ENCODE measurements at places on chromosomes 5 and 9.

DNA sequence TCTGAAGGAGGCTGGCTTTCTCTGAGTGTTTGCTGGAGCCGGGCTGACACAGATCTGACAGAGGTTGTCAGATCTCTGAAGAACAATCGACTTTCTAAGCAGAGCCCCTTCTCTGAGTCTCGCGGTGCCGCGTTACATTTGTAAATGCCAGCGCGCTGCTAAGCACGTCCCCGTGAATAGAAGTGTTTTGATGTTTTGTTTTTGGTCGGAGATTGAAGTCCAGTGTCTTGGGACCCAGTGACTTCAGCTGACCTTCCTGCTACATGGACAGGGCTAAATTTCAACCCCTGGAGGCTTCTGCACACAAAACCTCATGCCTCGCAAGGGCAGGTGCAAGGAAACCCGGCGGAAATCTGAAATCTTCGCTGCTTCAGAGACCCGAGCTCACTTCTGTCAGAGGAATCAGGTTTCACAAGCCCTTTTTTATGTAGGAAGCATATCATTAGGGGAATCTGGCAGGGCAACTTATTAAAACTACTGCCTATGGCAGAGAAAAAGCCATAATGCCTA lies 27.2 kb downstream of the NEUROG1 start:
- DNase-seq: no peak

GRCh38 chr5:74105126-74105780 lies 479.3 kb downstream of the ARHGEF28 start:
- DNase-seq: no peak

DNA sequence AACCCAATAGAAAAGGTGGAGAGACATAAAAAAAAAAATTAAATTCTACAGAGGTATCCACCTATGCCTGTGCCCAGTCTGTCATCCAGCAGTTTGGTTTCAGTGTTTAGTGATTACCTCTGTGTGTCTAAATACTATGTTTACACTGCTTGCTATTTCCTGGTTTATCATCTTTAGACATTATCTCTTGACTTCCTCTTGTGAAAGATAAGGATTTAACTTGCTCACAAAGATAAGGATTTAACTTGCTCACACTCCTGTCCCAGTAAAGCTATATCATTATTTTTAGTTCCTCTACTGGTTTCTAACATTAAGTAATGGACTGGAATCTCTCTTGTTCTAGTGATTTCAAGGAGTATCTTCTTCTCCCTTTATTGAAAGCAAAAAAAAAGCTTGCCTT lies 53.9 kb upstream of the ZFR start:
- no peak for DNase-seq

- no peak for DNase-seq
Observed at GRCh38 chr9:99184110-99184474, 37.6 kb downstream of the ALG2 start.

DNA sequence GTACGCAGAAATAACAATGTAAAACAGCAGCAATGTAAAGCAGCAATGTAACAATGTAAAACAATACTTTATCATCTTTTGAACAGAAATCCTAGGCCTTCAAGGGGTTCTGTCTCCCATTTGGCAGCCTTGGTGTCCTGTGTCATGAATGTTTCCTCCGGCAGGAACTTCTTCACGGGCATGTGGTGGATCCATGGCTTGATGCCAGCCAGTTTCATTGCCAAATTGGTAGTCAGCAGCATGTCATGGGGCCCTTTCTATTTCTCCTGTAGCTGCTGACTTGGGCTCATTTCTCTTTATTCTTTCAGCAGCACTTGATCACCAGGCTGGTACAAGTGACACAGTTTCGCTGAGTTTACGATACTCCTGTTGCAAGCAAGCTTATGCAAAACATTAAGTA lies 275.3 kb downstream of the HTR1A start:
- DNase-seq: no peak
